ENCODE measurements at places on chromosomes 11 and 22.

- DNase-seq = no peak
These were observed 94.9 kb downstream of the LARGE2 start for GRCh38 chr11:46017341-46017740.

- DNase-seq = no peak
These were observed 4.8 kb downstream of the SMTN start for GRCh38 chr22:31085928-31086327.

GRCh38 chr11:8102296-8102915 is 21.4 kb downstream of the TUB start:
- DNase-seq = no peak

GRCh38 chr22:43530349-43531201 is 118.8 kb downstream of the MPPED1 start:
- no peak for DNase-seq

DNA sequence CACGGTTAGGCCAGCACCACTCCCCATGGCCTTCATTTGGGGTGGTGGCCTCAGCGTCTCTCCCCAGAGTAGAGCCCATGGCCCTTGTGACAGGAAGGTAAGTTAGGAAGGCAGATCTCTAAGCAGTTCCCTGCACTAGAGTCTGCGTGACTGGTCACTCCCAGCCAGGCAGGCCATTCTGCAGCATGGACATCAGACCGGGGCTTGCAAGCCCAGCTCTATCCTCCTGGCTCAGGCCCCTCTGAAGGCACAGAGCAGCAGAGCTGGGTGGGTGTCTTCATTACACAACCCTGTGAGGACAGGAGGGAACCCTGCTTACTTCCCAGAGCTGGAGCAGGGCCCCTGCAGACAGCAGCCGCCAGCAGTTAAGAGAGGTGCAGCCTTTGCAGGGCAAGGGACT is 77.3 kb downstream of the PIWIL3 start:
- no peak for DNase-seq

GRCh38 chr11:96149743-96150555 is 193.0 kb downstream of the MAML2 start:
- peak; percentile 77 for DNase-seq

DNA sequence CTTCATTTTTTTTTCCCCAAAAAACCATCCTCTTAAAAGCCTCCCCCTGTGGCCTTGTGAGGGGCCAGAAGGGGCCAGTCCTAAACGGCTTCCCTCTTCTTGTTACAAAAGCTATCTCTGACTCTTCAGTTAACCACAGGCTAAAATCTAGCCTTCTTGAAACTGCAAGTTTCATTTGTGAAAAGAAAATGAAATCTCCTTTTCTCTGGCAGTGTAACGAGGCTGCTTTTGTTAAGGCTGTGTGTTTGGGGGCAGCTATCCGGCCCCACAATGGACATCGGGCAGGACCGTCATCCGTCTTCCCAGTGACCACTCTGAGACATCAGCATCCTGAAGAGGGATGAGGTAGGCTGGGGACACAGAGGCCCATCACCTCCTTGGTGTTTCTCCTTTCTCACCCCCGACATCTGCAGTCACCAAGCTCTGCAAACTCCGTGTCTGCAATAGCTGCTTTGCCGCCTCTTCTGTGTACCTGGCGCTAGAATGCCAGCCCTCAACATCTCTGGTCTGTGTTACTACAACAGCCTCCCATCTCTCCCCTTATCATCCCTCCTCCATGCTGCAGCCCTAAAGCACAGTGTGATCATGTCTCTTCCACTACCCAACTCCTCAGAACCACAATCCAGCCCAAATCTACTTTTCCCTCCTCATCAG is 94.0 kb downstream of the RCN1 start:
- no peak for DNase-seq

DNA sequence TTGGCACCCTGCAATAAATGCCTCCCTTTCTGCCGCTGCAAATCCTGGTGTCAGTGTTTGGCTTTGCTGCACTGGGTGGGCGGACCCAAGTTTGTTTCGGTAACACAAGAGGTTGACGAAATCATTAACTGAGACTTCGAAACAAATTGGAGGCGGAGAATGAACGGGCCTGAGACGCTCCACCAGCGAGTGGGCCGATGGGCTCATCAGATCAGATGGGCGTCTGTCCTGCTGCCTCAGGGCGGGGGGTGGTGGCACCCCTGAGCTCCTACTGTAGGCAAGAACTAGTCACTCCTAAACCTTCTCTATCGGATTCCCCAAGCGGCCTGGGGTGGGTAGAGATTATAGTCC is 918 bp upstream of the CAPN5 start:
- peak; percentile 63 for DNase-seq

DNA sequence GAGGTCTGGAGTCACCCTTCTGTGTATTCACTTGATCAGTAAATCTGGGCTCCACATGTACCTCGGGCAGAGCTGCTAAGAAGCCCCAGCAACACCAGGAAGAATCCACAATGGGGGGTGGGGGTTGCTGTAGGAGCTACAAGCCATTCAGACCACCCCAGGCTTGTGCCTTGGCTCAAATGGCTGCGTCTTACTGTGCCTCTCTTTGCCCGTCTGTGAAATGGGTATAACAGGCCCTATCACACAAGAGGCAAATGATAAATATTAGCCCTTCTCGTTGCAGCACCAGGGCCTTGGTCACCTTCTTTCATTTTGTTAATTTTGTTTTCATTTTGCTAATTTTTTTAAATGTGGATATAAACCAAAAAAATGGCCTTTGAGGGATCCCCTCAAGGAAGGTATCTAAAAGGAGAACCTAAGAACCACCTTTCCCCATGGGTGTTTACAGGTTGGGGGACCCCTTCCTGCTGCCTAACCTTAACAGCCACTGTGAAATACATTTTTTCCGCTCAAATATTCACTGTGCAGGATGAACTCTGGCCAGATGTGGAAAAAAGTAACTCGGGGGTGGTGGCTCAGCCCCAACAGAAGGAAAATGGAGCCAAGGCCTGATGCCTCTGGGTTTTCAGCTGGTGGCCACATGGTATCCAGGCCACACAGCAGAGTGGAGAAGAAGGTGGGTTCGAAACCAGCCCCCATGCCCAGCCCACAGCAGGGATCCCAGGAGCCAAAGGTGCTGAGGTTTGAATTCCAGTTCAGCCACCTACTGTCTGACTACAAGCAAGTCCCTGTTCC is 284.0 kb downstream of the MN1 start:
- no peak for DNase-seq

GRCh38 chr22:23364389-23364788 is 184.1 kb downstream of the BCR start:
- DNase-seq = no peak

GRCh38 chr22:29093501-29094300 is 20.9 kb downstream of the KREMEN1 start:
- DNase-seq = peak; percentile 83

DNA sequence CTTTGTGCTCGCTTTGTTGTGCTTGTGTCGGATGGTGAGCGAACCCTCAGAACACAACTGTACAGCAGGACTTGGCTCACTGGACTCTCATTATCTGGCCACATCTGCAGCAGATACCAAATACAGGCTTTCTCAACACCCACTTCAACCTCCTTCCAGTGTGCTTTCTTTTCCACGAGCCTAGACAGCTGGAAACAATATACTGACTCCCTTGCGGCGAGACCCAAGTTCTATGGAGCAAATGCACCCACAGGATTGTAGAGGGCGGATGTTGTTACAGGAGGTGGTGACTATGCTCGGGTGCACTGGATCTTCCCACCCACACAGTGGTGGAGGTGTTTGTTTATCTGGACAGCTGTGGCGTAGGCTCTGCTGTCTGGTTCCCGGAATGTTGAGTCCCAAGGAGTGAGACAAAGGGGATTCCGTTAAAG is 204.3 kb downstream of the TENM4 start:
- DNase-seq = peak; percentile 88

DNA sequence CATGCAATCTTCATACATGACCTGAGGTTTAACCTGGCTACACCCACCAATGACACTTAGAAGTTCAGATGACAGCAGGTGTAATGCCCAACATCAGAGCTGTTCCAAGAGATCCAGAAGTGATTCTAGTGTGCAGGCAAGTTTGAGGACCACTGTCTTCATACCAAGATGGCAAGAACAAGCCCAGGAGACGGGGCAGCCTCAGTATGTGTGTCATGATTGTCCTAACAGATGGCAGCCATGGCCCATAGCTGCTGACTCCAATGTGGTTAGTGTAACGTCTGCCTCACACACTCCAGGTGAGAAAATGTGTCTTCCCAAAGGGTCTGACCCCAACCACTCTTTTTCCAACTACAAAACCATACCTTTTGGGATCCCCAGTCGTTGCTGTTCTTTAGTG is 97.3 kb downstream of the ETS1 start:
- no peak for DNase-seq

DNA sequence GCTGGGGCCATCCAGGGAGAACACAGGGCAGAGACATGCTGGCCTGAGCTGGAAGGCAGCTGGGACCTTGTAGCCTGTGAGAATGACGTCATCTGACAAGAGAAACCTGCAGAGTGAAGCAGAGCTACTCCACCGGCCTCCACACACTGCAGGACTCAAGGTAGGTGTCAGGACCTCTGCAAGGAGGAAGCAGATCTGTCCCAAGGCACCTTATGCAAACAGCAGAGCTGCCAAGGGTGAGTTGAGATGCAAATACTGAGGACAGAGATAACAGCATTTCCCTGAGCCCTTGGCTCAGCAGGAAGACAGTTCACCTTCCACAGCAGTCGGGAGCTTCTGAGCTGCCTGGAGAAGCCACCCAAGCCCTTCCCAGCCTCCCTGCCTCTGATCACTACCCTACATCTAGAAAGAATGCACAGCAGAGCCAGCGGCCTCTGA is 51.9 kb upstream of the IGSF9B start:
- DNase-seq = no peak

- DNase-seq = no peak
These were observed 99.8 kb downstream of the ARL14EP start for GRCh38 chr11:30422447-30423278.

DNA sequence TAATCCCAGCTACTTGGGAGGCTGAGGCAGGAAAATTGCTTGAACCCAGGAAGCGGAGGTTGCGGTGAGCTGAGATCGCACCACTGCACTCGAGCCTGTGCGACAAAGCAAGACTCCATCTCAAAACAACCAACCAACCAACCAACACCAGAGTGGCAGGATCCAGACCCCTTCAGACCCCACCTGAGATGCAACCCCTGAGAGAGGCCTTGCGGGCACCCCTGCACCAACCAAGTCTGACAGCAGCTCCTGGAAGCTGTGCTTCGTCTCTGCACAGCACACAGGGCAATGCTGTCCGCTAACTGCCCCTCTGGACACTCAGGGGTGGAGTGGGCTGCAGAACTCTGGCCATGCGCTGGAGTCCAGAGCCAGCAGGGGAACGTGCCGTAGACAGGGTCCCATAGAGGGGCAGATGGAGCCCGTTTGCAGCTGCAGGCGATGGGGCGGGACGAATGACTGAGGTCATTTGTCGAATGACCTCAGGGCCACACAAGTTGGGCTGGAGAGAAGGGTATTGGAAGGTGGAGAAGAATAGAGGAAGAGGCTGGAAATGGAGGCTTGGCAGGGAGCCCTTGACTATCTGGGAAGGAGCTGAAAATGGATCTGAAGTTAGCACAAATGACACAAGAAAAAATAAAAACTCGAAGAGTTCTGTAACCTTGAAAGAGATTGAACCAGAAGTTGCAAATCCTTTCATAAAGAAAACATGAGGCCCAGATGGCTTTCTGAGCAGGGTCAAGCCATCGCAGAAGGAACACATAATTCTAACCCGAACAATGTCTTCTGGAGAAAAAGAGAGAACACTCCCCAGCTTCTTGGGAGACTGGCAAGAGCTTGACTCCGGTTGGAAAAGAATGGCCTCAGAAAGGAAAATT is 199.7 kb downstream of the CTTN start:
- DNase-seq = no peak

DNA sequence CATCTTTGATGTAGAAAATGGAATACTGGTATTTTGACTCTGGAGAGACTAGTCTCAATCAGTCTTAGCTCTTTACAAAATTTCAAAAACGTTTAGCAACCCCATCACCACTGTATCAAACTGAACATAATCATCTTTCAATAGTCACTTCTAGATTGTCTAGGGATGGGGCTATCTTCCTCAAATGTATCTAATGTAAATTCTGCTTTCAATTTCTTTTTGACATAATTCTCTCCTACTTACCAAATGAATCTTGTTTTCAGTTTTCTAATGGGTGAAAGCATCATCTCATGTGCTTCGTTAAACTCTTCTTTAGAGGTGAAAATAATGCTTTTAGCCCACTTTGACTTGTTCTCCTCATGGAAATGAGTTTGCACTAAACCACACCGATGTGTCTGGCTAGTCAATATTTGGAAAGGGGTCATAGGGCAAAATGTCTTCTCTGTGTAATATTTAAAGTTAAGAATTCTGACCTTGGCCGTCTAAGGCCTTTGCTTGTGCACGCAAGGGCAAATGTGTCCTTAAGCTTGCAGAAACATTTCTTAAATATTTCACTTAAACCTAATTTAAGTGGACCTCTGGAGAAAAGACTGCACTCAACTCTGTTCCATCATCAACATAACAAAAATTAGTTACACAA is 5.2 kb downstream of the SIK3 start:
- DNase-seq = no peak

- DNase-seq = no peak
These were observed 62.0 kb upstream of the PRR5 start for GRCh38 chr22:44639891-44640617.

GRCh38 chr22:43267332-43267980 is 75.7 kb downstream of the SCUBE1 start:
- DNase-seq = no peak

DNA sequence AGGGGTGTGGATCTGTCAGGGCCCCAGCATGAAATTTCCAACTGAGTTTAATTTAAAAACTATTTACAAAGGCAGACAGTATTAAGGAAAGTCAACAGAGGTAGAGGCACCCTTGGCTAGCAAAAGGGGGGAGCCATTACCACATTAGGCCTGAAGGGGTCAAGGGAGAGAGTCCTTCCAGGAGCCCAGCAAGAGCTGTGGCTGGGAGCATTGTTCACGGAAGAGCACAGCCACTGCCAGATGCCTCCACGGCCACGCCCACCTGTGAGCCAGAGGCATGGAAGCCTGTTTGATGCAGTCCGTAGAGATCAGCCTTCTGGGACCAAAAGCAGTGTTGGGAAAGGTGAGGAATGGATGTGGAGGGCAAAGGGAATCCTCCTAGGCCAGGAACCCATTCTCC is 102.6 kb downstream of the GALNT18 start:
- no peak for DNase-seq

Data from adipocyte (in vitro differentiated cells).